Activated CD4-positive, alpha-beta T cell treated with anti-CD3 and anti-CD28 coated beads for 4 hours (primary cell): ENCODE measurements at places on chromosomes 16 and 17.

- DNase-seq = no peak
Observed at GRCh38 chr17:74919440-74920305, 3.4 kb downstream of the USH1G start.

GRCh38 chr17:54282886-54283285 is 460.2 kb downstream of the KIF2B start:
- DNase-seq = no peak

DNA sequence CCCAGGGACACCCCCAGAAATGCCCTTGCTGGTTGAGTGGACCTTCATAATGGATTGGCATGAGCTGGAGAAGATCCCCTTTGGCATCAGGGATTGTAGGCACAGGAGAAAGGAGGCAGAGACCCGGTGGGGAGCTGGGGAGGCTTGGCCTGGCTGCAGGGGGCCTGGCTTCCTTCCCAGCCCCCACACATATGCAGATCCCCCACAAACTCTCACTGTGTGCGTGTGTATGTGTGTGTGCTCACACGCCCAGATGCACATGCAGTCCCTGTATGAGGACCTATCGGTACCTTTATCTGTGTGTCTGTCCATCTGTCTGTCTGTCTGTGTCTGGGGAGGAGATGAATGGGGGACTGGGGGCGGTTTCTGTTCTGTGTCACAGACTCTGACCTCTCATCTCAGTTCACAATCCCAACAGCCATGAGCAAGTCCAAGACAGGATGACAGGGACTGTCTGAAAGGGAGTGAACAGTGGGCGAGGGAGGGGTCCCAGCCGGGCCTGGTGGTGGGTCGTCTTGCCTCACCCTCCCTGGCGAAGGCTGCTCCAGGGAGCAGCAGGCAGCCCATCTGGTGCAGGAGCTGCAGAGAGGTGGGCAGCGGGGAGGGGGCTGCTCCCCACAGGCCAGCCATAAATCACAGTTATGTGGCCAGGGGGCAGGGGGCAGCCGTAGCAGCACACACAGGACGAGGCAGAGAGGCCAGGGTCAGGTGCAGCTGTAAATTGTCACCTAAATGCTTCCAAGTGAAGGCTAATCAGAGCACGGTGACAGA is 46.7 kb upstream of the LHX1 start:
- DNase-seq = no peak

- DNase-seq = no peak
Observed at GRCh38 chr17:31327534-31328159, 6.2 kb upstream of the EVI2A start.

GRCh38 chr17:69047368-69048263 is 13.1 kb downstream of the ABCA9 start:
- DNase-seq = no peak

GRCh38 chr17:59330053-59330942 is 1.2 kb upstream of the YPEL2 start:
- DNase-seq = no peak

DNA sequence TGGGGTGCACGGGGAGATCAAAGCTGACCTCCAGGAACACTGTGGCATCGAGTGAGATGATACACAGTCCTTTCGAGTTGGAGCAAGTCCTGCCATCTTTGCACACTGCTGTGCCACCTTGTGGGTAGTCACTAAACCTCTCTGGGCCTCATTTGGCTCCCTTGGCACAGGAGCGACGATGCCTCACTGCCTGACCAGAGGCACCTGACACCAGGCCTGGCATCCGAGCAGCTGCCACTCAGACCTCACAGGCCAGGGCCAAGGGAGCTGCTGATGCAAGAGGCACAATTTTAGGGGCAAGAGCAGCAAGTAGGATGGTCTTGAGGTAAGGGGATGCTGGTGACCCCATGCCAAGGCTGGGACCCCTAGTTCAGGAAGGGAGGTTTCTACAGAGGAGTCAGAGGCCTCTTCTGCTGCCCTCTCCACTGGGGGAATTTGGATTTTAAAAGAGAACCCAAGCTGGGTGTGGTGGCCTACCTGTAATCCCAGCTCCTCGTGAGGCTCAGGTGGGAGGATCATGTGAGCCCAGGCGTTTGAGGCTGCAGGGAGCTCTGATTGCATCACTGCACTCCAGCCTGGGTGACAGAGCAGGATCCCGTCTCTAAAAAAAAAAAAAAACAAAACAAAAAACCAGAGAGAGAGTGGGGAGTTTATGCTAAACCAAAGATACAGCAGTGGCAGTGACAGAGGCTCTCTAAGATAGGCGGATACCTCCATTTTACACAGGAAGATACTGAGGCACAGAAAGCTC is 6.7 kb upstream of the ADGRG1 start:
- no peak for DNase-seq

DNA sequence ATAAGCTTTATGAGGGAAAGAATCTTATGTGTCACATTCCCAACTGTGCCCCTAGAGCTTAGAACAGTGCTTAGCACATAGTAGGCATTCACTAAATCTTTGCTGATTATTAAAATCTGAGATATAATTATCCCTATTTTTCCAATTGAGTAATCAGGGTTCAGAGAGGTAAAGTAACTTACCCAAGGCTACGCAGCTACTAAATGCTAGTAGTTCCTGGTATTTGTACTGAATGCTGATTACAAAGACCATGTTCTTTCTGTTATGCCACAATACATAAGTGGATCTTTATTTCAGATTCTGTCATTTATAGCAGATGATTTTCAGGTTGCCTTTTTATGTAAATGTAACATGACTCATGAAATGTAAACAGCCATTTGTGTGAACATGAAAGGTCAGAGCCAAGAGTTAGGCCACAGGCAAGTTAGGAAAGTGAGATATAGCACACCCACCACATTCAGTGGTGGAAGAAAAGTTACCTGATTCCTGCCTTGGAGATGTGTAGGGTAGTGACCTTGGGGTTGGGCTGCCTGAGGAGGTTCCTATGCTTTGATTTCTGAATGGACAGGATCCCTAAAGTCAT is 77.2 kb downstream of the FTO start:
- DNase-seq = no peak

- DNase-seq = no peak
Observed at GRCh38 chr16:73062743-73063733, 15.1 kb upstream of the ZFHX3 start.

DNA sequence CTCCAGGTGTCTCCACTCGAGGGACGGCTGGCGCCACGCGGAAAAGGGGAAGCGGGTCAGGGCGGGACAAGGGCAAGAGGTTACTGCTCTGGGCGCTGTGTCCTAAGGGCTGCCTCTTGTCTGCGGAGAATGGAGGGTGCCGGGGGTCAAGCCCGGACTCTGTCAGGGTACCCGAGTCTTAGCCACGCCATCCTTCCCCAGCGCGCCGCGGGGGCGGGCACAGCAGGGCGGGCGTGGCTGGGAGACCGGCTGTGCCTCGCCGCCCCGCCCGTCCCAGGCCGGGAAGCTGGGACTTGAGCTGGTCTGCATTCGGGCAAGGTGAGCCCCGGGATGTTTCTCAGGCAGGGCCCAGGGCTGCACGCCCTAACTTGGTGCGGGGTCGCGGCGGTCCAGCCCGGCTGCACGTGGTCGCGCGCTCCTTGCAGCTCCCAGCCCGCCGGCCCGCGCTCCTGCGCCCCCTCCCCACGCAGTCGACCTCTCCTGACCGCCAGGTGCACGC is 6.2 kb upstream of the ACTG1 start:
- DNase-seq = no peak

- peak; percentile 71 for DNase-seq
Observed at GRCh38 chr17:78970834-78971755, 8.6 kb downstream of the LGALS3BP start.

- no peak for DNase-seq
Observed at GRCh38 chr17:72125742-72126141, 4.9 kb downstream of the SOX9 start.

- DNase-seq = no peak
Observed at GRCh38 chr17:79623786-79624717, 13.2 kb upstream of the RBFOX3 start.
